ENCODE measurements at places on chromosomes 13 and 19.

GRCh38 chr13:25177012-25177411, 4.9 kb upstream of the AMER2 start:
- DNase-seq = no peak

DNA sequence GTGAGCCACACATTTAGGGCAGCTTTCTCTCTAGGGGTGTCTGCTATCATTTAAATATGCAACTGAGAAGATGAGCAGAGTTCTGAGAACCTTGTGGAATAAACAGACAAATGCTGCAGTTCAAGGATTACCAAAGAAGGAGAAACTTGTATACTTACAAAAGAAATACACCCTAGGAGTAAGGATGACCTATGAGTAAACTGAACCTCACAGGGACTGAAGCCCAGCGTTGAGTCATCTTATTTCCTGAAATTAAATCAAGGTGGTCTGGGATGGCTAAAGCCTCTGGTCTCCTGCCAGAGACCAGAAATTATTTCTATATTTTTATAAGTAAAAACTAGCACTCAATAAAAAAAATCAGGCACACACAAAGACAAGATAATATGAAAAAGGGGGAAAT, 40.1 kb downstream of the FAM216B start:
- DNase-seq = no peak

GRCh38 chr19:7076151-7076550, 6.6 kb downstream of the ZNF557 start:
- no peak for DNase-seq

- DNase-seq = no peak
These were observed 498.0 kb downstream of the DIAPH3 start for GRCh38 chr13:59665732-59666131.

GRCh38 chr13:55893540-55893939, 1247.2 kb upstream of the PRR20A start:
- no peak for DNase-seq

- DNase-seq = no peak
These were observed 73.6 kb downstream of the SIPA1L3 start for GRCh38 chr19:37980419-37981170.

DNA sequence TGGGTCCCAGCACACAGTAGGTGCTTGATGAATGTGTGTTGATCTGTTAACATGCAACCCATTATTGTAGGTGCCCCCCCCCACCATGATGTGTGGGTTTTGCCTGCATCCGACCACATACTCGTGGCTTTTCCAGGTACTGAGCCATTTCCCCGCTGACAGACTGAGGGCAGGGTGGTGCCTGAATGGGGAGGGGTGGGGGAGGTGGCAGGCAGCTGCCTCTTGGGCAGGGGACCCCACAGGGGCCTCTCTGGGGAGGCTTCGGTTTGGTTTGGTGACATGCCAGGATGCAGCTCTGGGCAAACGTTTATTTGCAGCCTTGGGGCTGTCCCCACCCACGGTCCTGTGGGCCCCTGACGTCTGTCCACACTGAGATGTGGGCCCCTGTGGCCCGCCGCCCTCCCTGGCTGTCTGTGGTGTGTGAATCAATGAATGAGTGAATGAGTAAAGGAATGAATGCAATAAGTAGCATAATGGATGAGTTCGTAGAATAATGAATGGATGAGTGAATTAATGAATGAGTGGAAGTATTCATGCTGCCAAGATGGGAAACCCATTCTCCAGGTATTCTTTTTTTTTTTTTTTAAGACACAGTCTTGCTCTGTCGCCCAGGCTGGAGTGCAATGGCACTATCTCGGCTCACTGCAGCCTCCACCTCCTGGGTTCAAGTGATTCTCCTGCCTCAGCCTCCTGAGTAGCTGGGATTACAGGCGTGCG, 9.0 kb upstream of the JUND start:
- DNase-seq = no peak

DNA sequence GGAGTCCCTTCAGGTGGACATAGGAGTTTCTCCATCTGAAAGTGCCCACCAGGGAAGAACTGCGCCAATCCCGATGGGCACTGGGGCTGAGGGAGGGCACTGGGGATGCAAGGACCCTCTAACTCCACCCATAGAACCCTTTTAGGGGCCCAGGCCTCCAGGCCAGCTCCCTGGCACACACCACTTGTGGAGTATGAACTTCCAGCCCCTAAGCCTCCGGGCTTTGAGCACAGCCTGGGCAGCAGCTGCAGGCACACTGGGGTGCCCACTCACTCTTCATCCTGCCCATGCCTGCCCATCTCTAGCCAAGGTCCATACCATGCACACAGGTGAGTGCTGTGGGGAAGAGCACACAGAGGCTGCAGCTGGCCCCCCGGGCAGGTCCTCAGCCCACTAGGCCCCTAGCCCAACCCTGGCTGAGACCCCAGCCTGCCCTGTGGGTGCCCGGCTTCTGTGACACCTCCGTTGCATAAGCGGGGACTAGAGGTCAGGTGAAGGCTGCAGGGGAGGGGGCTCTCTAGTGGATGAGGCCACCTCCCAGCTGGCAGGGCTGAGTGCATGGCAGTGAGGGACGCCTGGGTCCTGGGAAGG, 14.6 kb upstream of the SLC7A10 start:
- DNase-seq = no peak

DNA sequence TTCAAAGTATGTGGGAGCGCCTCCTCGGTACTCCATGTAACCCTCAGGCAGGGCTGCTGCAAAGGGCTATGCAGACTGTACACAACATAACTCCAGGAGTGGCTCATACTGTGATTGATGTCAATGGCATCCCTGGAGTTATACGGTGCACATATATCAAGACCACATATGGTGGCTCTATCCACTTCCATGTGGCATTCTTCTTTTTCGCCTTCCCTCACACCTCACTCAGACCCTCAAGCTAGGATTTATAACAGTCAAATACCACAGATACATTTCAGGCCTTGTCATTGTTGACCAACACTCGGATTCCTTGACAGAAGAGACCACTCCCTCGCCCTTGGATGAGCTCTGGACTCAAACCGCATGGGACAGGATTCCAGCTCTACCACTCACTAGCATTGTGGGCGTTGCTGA, 11.3 kb upstream of the UBL3 start:
- no peak for DNase-seq

Data from NCI-H2227 treated with DMSO at 0.1 percent for 48 hours (cell line).